CD4-positive, alpha-beta memory T cell (primary cell): ENCODE measurements at places on chromosomes 1 and 21. TPM values are rescaled to one million over a fixed set of nuclear protein-coding genes. Genes with fewer than 3 reads are reported as not detected.

DNA sequence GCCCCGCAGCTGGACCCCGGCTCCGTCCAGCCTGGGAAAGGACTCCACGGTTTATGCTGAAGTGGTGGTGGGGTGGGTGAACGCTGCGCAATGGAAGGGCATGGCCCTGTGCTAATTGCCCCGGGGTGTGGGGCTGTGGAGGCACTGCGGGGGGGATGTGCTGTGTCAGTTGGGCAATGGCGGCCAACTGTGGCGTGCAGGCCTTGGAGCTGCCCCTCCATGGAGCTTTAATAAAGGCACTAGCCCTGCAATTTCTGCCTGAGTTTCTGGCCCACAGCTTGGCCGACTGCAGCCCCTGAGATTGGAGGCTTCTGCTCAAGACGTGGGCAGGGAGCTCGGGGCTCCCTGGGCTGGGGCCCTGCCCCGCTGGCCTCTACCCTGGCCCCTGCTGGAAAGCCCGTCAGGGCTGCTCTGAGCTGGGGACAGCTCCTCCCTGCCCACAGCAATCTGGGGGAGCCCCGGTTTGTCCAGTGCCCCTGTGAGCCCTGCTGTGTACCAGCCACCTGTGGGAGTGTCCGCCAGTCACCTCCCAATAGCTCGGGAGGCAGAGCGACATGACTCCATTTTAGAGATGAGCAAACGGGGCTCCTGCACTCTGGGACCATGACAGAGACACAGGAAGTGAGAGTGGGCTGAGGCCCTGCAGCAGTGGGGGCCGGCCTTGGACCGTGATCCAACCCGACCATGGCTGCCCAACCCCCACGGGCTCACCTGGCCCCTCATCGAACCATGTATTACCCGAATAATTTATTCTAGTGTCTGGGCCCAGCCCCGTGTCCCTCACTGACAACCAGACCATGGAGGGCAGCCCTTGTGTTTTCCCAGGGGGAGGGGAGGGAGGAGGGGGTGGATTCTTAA is 8.7 kb upstream of the TNFRSF14 start:
- DNase-seq: peak; percentile 51

The SH3BGRL3 gene
- 979 TPM for polyA plus RNA-seq

DNA sequence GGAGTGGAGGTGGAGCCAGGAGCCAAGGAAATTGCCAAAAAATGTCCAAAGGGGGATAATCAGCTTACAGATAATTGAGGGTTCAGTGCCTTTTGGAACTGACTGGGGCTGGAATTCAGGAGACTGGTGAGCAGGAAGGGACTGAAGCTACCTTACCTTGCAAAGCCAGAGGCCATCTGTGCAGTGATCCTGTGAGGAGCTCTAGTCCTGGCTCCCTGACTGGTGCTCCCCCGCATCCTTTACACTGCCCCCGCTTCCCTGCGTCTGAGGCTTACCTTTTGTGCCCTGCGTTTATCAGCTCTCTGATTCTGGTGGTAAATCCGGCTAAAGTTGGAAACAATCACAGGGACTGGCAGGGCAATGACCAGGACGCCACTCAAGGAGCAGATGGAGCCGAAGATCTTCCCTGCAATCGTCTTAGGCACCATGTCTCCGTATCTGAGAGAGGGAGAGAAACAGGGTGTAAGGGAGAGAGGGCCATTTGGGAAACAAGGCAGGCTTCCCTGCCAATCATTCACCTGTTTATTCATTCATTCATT is 31.0 kb downstream of the DDX20 start:
- DNase-seq: no peak

- DNase-seq: no peak
Measured at GRCh38 chr1:174791863-174792262, 207.9 kb upstream of the CACYBP start.

The ATP6V1G3 gene
- not detected for polyA plus RNA-seq

GRCh38 chr21:45304945-45305344 is 17.2 kb upstream of the POFUT2 start:
- no peak for DNase-seq

DNA sequence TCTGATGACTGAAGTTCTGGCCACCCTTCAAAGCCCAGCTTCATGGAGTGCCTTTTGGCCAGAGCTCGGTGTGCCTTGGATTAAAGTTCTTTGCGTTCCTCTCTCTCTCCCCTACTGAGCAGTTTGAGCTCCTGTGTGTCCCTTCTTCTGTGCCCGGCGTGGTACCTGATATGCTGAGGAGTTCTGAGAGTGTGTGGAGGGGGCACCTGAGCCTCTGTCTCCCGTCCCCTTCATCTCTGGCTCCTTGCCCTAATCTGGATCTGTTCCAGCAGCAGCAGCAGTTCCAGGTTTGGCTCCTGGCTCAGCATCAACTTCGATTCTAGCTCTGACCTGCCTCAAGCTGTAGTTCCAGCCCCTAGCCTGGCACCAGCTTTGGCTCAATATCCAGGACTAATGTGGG is 25.1 kb upstream of the MYCL start:
- DNase-seq: no peak
